NCI-H226 (cell line): ENCODE measurements at places on chromosomes 6 and 20.

DNA sequence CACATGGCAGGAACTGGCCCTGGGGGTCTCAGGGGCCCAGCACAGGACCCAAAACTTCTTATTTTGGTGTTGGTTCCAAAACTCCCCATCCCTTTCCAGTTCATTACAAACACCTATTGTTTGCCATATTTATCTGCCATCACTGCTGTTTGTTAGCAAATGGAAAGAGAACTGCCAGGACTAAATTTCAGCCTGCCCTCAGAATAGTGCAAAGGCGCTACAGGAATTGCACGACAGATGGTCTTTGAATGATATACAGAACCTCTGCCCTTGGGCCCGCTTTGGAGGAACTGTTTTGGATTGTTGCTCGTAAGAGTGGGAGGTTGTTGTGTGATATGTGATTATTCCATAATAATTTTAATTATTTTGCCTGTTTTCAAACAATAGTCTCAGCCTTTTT is 199.0 kb upstream of the FBXL4 start:
- no peak for DNase-seq

- no peak for DNase-seq
Measured at GRCh38 chr20:45792317-45793118, 764 bp downstream of the DNTTIP1 start.

DNA sequence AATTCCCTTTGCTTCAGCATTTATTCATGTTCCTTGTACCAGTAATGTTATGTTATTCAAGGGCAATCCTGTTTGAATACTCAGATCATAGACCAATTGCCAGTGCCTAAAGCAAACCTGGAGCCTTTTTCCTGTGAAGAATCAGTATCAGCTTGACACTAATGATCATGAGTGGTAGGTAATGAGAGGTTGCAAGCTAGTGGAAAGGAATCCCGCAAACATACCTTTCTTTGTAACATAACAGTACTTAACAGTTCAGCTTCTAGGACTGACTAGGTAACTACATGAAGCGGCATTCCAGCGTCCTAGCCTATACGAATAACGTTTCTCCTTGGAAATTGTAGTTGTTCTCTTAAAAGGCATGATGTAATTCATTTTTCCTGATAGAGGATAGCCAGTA is 253.7 kb downstream of the TMEM242 start:
- no peak for DNase-seq

GRCh38 chr6:24640166-24640565 is 5.8 kb downstream of the KIAA0319 start:
- no peak for DNase-seq

GRCh38 chr6:6559994-6560570 is 28.4 kb upstream of the LY86 start:
- no peak for DNase-seq

DNA sequence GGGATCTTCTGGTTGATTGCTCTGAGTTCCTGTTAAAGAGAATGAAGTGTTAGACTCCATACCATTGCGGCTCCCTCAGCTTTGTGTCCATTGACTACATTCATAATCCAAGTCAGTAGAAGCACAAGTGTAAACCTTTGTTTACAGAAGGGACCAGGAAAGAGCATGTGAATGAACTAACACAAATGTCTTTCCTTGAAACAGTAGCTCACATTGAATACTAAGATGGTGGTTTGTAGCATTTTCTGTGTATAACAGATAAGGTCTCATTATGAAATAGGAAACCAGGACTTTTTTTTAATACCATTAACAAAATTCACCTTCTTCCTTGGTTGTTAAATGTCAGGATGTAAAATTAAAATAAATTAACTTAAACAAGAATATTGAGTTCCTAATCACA is 8.4 kb downstream of the STXBP5 start:
- no peak for DNase-seq
